Left ventricle myocardium superior (tissue), 1 donor: ENCODE measurements at places on chromosomes 6 and 20. TPM values are rescaled to one million over a fixed set of nuclear protein-coding genes. Genes with fewer than 3 reads are reported as not detected.
A peak's percentile ranks its signal among the peaks of the same experiment; 100 is the strongest.

- DNase-seq, result no peak
These were observed 140.0 kb downstream of the TBC1D7 start for GRCh38 chr6:13188306-13188705.

DNA sequence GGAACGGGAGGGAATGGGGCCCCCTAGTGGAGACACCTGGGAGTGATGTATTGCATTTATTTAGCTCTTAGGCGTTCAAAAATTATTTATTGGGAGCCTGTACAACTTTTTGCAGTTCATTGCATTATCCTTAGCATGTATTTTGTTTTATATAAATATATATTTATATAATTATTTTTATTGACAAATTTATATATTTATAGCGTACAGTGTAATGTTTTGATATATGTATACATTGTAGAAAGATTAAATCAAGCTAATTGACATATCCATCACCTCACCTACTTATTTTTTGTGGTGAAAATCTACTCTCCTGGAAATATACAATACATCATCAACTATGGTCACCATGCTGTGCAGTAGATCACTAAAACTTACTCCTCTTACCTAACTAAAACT, 975 bp downstream of the SIRT5 start:
- DNase-seq, result no peak

- DNase-seq, result no peak
These were observed 256.5 kb upstream of the RIN2 start for GRCh38 chr20:19501476-19502115.

ANGPT4 gene
- 0.05 TPM for total RNA-seq

SLC22A1 gene
- 0.17 TPM for total RNA-seq

GSTA2 gene
- not detected for total RNA-seq

GRM1 gene
- total RNA-seq, result 1.3 TPM

- DNase-seq, result no peak
These were observed 60.7 kb upstream of the SYNCRIP start for GRCh38 chr6:85703406-85703805.

DNA sequence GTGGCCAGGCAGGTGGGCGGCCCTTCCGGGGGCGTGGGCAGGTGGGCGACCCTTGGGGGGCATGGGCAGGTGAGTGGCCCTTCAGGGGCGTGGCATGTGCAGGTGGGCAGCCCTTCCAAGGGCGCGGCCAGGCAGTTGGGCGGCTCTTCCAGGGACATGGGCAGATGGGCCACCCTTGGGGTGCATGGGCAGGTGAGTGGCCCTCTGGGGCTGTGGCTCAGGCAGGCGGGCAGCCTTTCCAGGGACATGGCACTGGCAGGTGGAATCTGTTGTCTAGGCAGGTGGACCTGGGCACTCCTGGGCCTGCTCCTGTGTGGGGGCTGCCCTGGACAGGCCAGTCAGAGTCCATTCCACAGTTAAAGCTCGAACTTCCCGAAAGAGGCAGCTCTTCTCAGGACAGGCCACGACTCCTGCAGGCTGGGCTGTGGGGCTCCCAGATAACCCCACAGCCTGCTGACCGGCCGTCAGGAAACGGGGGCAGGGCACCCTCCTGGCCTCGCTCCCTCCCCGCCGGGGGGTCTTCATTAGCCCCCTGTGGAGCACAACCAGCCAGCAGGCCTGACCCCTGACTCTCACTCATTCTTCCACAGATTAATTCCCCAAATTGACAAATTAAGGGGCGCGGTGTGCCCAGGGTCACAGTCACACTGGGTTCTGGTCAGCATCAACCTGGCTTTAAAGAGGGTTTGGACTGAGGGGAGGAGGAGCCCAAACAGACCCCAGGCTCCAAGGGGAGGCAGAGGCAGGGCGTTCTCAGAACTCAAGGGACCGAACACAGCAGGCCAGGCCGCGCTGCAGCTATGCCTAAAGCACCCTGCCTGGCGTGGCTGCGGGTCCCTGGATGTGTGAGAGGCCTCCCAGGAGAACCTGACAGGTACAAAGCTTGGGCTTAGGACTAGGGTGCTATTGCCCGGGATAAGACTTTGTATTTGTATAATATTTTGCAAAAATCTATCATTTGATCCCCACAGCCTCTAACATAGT, 130.0 kb downstream of the DLL1 start:
- no peak for DNase-seq

DNA sequence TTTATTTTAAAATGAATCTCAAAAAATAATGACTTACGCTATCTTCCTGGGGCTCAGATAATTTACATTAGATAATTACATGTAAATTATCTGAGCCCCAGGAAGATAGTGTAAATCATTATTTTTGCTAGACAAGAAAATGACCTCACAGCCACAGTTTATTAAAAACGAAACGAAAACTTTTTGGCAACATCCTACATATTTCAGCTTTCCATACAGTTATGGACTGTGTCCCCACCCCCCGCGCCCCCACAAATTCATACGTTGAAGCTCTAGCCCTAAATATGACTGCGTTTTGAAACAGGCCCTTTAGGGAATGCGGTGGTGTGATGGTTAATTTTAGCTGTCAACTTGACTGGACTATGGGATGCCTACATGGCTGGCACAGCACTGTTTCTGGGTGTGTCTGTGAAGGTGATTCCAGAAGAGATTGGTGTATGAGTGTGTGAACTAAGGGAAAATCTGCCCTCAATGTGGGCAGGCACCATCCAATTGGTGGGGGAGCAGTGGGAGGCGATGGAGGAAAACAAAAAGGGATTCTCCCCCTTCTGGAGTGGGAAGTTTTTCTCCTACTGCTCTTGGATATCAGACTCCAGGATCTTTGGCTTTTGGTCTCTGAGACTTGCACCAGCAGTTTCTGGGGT, 52.6 kb downstream of the TRPC4AP start:
- no peak for DNase-seq

DNA sequence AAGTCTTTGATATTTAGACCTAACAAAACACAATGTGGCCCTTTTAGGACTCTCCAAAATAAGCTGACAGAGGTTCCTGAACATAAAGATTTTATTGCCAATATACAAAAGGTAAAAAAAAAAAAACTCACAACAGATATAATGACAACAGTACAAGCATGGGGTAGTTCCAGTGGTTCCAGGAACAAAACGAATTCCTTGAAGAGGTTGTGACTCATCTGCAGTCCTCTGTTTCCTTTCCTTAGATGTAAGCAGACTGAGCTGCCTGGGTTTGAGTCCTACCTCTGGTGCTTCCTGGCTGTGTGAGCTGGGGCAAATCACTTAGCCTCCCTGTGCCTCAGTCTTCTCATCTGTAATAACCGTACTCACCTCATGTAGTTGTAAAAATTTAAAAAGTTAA, 13.3 kb upstream of the CTAGE9 start:
- DNase-seq, result no peak

TCF21 gene
- 3.3 TPM for total RNA-seq

- DNase-seq, result peak; percentile 96
These were observed at the start of gene ZBTB24 for GRCh38 chr6:109482905-109483734. TSS of gene ZBTB24 (minus strand) at chr6:109483219. CDS start at chr6:109482026, 1,193 bp downstream.
